ENCODE measurements at places on chromosomes 4 and X.

DNA sequence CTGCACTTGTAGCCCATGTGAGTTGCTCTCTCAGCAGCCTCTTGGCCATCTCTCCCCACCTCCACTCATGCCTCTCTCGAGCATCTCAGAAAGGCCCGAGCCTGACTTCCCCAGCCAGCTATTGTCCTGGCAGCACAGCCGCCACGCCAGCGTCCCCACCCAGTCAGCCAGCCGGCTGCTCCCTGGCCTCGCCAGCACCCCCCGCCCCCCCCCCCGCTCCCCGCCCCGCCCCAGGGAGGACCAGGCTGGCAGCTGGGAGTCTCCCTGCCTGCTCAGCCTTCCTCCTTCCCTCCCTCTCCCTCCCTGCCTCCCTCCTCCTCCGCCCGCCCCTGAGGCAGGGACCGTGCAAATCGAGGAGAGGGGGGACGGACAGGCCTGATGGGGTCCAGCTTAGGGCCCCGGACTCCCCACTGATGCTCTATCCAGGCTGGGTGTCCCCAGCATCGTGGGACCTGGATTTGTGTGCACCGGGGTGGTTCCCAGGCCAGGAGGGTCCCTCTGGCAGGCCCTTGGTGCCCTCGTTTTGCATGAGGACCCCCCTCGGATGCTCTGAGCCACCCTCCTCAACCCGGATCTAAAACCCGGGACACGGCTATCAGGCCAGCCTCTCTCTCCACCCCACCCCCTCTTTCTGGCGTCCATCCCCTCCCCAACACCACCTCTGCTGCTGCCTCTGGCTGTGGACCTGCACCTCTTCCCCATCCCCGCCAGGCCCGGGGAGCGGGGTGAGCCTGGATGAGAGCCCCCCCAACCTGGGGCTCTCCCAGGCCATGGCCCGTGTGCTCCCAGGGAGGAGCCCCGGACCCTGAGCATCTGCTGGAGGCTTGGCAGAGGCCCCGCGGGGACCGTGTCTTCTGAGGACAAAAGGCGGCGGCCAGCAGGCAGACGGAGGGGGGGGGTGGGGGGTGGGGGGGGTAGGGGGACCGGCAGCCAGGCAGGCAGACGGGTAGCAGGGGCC, at the start of gene GPR173:
Gene GPR173, plus strand, starts transcription at position 621 of the 958 bp plus-strand sequence. CDS start 27,833 bp downstream, outside the sequence.
- peak; percentile 25 for DNase-seq

DNA sequence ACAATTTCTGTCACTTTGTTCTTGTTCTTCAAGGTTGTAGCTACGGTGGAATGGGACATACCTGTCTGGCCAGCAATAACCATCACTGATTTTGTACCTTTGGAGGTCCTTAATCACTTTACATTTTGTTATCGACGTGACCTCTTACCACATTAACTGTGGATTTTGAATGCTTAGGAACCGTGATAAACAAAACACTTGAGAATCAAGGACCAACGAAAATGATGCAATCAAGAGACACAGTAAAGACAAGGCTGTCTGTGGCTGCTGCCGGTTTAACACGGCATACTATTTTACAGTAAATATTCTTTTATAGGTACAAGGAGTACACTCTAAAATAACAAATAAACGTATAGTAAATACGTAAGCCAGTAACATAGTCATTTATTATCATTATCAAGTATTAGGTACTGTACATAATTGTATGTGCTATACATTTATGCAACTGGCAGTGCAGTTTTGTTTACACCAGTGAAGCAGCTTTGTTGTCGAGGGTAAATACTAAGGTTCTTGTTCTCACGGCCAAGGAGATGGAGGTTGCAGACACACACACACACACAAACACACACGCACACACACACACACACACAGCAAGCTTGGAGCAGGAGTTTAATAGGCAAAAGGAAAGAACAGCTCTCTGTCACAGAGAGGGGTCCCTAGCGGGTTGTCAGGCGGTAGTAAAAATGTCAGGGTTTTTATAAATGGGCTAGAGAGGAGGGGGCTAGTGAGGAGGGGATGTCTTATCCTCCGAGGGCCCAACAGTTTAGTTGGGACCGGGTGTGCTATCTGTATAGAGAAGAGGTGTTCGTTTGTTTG, 194.7 kb upstream of the CXorf51B start:
- DNase-seq: peak; percentile 5

GRCh38 chr4:145565328-145565727, 53.9 kb upstream of the MMAA start:
- DNase-seq: no peak

GRCh38 chrX:141220342-141221008, 21.8 kb downstream of the SPANXC start:
- no peak for DNase-seq

DNA sequence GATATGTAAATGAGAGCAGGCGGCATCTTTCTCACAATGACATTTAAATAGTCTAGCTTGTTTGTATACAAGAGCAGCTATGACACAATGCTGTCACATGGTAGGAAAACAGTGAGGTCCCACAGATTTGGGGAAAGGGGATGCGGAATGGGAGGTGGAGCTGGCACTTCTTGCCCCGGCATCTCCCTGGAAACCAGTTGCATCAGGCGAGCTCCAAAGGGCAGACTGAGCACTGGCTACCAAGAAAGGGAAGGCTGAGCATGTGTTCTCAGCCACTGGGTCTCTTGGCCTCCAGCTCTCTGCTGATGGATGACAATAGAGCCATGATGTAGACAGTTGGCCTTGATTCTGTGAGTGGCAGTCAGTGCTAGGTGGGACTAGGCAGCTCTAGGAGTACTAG, 109.0 kb downstream of the UCHL1 start:
- DNase-seq: no peak

GRCh38 chr4:53855581-53856250, 208.7 kb downstream of the CHIC2 start:
- no peak for DNase-seq

DNA sequence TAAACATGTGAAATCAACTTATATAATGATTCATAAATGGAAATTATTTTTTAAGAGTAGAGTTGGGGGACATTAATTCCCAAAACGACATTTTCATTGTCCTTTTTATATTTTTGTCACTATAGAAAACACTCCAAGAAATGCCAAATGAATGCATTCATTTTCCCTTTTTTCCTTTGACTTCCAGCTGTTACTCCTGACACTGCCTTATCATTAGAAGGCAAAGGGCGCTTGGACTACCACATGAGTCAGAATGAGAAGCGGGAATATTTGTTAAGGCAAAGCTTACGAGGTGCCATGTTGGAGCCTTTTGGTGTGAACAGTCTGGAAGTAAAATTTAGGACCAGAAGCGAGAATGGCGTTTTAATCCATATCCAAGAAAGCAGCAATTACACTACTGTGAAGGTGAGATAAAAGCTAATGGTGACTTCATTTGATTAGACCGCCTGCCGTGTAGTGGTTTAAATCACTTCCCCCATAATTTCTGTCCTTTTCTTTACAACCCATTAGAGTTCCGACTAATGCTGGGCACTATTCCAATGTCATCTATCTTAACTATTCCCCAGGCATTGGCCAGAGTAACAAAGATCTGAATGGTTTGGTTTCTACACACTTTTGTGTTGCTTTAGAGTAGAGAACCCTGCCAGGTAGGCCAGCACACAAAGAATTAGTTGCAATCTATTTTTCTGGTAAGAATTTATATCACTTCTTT, 166.7 kb downstream of the FAT4 start:
- no peak for DNase-seq

GRCh38 chr4:41611881-41612871, 74.2 kb downstream of the LIMCH1 start:
- no peak for DNase-seq

GRCh38 chr4:156293657-156294297, 340.1 kb upstream of the CTSO start:
- DNase-seq: no peak

- no peak for DNase-seq
Observed at GRCh38 chr4:139460565-139460964, 6.6 kb downstream of the RAB33B start.

GRCh38 chrX:120402369-120402768, 40.5 kb downstream of the ATP1B4 start:
- no peak for DNase-seq

DNA sequence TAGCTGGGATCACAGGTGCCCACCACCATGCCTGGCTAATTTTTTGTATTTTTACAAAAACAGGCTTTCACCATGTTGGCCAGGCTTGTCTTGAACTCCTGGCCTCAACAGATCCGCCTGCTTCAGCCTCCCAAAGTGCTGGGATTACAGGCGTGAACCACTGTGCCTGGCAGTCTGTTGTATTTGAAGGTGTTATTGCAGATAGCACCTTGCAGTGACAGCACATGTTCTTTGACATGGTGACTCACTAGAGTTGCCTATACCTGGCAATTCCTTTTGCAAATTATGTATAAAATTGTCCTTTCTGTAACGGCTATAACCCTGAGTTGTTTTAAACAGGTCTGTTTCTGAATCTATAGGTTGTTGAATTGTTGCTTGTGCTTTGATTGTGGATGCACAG, 7.9 kb downstream of the OGT start:
- no peak for DNase-seq

DNA sequence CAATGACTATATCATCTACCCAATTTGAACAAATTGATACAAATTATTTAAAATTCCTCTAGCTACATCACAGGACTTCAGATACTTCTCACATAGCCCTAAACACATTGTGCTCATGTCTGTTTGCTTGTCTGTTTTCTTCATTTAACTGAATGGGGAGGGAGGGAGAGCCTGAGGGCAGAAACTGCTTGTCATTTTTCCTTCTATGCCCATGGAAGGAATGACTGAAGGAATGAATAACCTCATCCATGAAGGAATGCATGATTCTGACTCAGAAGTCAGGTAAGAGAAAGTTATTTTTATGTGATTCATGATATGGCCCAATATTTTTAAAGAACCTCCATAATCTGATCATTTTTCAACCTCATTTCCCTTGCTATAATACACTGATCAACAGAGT, 418.0 kb upstream of the PITX2 start:
- no peak for DNase-seq

DNA sequence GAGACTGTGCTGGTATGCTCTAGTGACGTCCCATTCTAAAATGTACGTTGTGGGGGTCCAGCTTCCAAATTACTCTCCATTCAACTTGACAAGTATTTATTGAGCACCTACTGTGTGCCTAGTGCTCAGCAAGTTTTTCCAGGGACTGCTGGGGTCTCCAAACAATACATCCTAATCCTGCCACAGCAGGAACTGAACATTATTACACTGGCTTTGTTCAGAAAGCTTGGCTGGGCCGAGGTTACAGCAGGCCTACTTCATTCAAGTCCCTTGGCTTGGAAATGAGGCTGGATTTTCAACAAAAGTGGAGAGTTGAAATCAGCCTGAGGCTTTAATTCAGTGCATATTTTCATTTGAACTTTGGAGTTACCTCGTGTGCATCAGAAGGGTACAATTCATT, 78.0 kb downstream of the GUCY2F start:
- DNase-seq: no peak

GRCh38 chr4:157096439-157096838, 20.5 kb downstream of the GLRB start:
- no peak for DNase-seq

- DNase-seq: no peak
Observed at GRCh38 chr4:110414561-110414920, 61.4 kb upstream of the ENPEP start.

GRCh38 chr4:85081196-85081595, 114.7 kb upstream of the WDFY3 start:
- DNase-seq: no peak

DNA sequence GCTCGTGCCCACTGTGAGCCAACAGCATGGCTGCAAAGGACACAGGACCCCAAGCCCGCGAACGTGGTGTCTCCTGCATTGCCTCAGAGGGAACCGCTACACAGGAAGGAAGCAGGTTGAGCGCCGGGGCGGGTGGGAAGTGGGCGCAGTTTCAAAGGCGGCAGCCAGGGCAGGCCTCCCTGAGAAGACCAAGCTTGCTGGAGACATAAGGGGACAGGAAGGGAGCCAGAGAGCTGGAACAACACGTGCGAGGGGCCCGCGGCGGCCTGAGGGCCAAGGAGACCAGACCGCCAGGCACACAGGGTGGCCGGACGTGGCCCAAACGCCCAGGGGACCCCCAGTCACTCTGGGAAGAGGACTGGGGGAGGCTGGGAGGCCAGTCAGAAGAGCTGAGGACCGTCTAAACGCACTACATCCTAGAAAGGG, 32.0 kb downstream of the CTBP1 start:
- DNase-seq: no peak

DNA sequence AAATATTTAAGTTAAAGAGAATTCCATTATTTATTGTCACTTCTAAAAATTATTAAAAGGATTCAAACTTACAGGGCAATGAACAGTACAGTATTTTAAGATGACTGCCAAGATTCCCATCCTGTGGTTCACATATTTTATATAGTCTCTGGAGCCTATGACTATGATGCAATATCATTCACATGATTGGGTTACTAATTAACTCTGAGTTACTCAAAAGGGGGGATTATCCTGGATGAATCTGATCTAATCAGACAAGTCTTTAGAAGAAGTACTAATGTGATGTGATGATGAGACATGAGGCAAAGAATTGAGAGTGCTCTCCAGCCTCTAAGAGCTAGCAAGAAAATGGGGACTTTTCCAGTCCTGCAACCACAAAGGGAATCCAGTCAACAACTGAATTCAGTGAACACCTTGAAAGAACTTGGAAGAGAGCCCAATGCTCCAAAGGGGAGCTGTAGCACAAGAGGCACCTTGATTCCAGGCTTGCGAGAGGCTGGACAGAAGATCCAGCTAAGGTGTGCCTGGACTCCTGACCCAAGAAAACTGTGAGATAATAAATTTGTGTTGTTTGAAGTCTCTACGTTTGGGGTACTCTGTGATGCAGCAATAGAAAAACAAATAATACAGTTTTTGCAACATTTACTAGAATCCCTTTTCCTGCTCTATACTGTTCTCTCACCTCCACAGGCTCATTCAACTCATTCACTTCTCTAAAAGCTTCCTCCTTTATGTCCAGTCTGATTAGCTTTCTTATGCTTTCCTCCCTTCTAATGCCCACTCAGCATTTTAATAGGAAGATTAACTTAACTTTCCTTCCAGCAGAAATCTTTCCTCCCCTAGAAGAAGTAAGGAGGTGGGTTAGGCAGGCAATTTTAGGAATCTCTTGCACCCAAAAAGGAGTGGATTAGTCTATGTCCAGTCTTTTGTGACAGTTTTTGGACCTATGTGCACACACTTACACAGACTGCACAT, 133.8 kb upstream of the LCORL start:
- DNase-seq: no peak

GRCh38 chr4:152172146-152172545, 363.7 kb downstream of the FBXW7 start:
- no peak for DNase-seq

GRCh38 chrX:65999563-66000148, 40.2 kb downstream of the VSIG4 start:
- no peak for DNase-seq

- no peak for DNase-seq
Observed at GRCh38 chr4:144831971-144832370, 186.0 kb downstream of the HHIP start.
